ENCODE measurements at places on chromosomes 1 and 21.

- H3K27me3 ChIP-seq = peaks cover 14% of the 10 kb centered on the region
- H3K4me1 ChIP-seq = no peaks in the 10 kb centered on the region
- no peak for DNase-seq
These were observed 14.2 kb downstream of the TNFRSF14 start for GRCh38 chr1:2570332-2570731.

GRCh38 chr1:159229260-159229885 is 24.7 kb downstream of the ACKR1 start:
- DNase-seq = no peak
- no peaks in the 10 kb centered on the region for H3K4me1 ChIP-seq
- peaks cover 7% of the 10 kb centered on the region for H3K27me3 ChIP-seq

GRCh38 chr1:155591770-155592169 is 18.2 kb upstream of the MSTO1 start:
- H3K27ac ChIP-seq = no peak overlapping the region
- H3K27me3 ChIP-seq = no peaks in the 10 kb centered on the region
- no peaks in the 10 kb centered on the region for H3K36me3 ChIP-seq

DNA sequence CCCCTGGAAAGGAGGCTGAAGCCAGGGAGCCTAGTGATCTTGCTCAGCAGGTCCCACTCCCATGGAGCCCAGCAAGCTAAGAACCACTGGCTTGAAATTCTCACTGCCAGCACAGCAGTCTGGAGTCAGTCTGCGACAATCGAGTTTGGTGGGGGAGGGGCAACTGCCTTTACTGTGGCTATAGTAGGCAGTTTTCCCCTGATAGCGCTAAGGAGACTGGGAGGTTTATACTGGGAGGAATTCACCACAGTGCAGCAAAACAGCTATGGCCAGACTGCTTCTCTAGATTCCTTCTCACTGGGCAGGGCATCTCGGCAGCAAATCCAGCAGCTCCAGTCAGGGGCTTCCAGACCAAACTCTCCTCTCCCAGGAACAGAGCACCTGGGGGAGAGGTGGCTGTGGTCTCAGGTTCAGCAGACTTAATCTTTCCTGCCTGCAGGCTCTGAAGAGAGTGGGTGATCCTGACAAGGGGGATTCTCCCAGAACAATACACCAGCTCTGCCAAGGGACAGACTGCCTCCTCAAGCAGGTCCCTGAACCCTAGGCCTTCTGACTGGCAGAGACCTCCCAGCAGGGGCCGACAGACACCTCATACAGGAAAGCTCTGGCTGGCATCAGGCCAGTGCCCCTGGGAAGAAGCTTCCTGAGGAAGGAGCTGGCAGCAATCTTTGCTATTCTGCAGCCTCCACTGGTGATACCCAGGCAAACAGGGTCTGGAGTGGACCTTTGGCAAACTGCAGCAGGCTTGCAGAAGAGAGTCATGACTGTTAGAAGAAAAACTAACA is 548.5 kb upstream of the NEGR1 start:
- no peak overlapping the region for H3K27ac ChIP-seq
- no peaks in the 10 kb centered on the region for H3K36me3 ChIP-seq
- H3K4me3 ChIP-seq = no peak overlapping the region
- no peaks in the 10 kb centered on the region for H3K4me1 ChIP-seq
